Panc1 (cell line): ENCODE measurements at places on chromosomes 3 and 15.

DNA sequence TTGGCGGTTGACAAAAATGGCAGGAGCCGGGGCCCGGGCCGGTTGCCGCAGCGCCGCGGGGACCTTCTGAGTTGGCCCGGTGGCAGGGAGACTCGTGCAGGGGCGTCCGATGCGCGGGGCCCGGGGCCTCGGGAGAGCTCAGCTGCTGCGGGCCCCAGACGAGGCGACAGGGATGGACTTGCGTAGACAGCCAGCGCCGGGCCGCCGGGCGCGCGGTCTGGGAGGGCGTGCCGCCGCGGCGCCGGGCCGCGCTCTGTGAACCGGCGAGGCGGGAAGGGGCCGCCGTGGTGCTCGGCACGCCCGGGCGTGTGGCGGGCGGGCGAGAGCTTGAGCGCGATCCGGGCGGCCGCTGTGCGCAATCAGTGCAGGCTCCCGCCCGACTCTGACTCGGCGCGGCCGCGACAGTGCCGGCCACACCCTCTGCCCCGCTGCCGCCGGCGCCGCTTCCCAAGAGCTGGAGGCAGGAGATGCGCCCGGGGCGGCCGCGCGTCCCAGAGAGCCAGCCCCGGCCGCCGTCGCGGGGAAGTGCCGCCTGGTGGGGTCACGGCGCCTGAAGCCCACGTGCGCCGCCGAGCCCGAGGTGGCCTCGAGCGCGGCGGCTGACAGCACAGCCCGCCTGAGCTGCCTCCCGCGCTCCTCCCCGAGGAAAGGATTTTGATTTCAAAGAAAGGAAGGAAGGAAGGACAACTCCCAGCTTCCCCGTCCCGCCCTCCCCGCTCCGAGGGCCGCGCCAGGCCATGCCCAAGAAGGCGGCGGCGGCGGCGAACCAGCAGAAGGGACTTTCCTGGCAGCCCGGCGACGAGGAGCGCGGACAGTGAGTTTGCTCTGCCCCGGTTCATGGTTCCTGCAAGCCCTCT lies 657 bp downstream of the TLNRD1 start:
- peaks cover 5% of the 10 kb centered on the region for H3K36me3 ChIP-seq
- H3K27ac ChIP-seq: peak overlapping the region; percentile 96
- H3K4me3 ChIP-seq: peak overlapping the region; percentile 93
- no peaks in the 10 kb centered on the region for H3K27me3 ChIP-seq
- DNase-seq: no peak

DNA sequence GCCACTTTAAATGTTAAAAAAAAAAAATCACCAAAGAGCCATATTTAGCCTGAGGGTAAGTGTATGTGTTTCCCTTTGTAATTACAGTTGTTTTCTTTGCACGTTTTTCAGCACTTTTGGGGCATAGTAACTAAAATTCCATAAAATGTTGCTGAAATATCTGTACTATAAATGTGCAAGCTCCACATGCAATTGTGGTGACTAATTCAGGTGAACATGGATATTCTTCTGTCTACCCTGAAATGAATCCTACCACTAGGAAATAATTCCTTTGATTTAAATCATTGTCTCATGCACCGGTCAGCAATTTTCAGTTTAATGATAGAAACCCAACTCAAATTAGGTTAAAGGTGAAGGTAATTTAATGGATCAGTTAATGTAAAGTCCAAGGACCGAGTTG lies 13.1 kb upstream of the TFG start:
- DNase-seq: no peak
- no peak overlapping the region for H3K4me3 ChIP-seq
- H3K27ac ChIP-seq: no peak overlapping the region
- H3K4me1 ChIP-seq: no peaks in the 10 kb centered on the region

DNA sequence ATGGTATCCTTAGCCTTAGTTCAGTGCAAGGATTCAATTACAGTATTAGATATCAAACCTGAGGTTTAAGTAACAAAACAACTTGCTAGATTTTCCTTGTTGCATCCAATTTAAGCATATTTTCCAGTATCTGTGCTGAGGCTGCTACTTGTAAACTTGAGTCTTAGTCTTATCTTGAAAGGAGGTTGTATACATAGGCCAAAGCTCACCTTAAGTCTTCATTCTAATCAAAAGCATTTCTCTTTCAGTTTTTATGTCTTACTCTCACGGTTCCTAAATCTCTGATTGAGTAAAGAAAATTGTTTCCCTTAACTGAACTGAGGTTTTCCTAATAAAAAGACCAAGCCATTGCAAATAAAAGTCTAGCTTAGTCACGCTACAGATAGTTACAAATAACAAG lies 52.6 kb downstream of the U2SURP start:
- no peak for DNase-seq
- peaks cover 52% of the 10 kb centered on the region for H3K36me3 ChIP-seq
- H3K4me3 ChIP-seq: no peak overlapping the region
- H3K27me3 ChIP-seq: no peaks in the 10 kb centered on the region
- no peaks in the 10 kb centered on the region for H3K4me1 ChIP-seq

GRCh38 chr15:73909651-73910050 lies 16.6 kb upstream of the LOXL1 start:
- no peak for DNase-seq
- H3K36me3 ChIP-seq: no peaks in the 10 kb centered on the region
- H3K4me1 ChIP-seq: no peaks in the 10 kb centered on the region
- no peaks in the 10 kb centered on the region; the same call in 1 of the 2 replicates for H3K27me3 ChIP-seq
- no peak overlapping the region for H3K27ac ChIP-seq
- H3K4me3 ChIP-seq: no peak overlapping the region

DNA sequence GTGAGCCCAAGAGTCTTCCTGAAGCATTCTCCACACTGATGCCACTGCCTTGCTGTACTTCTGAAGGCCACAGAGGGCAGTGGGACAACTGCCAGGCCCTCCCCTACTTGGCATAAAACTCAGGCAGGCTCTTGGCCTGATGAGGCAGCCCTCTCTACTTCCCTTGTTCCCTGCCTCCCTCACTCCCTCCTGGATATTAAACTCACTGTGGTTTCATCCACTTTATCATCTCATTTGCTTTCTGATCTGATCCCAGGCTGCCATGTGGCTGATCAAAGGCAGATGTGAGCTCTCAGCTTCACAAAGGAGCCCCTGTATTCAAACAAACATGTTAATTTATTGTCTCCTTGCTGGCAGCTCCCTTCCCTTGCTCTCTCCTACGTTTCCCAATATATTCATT lies 533.5 kb downstream of the IGSF11 start:
- H3K27me3 ChIP-seq: no peaks in the 10 kb centered on the region
- H3K4me1 ChIP-seq: no peaks in the 10 kb centered on the region
- no peak for DNase-seq
- no peak overlapping the region for H3K4me3 ChIP-seq
- no peak overlapping the region for H3K27ac ChIP-seq

GRCh38 chr3:25265284-25265683 lies 162.8 kb upstream of the RARB start:
- no peaks in the 10 kb centered on the region for H3K27me3 ChIP-seq
- no peak overlapping the region for H3K4me3 ChIP-seq
- no peak for DNase-seq
- no peaks in the 10 kb centered on the region for H3K36me3 ChIP-seq
- H3K27ac ChIP-seq: no peak overlapping the region
- no peaks in the 10 kb centered on the region for H3K4me1 ChIP-seq

- H3K4me1 ChIP-seq: no peaks in the 10 kb centered on the region
- H3K27me3 ChIP-seq: no peaks in the 10 kb centered on the region
- no peak overlapping the region for H3K27ac ChIP-seq
- H3K36me3 ChIP-seq: no peaks in the 10 kb centered on the region
- no peak for DNase-seq
Observed at GRCh38 chr3:13299531-13300155, 120.5 kb downstream of the NUP210 start.

GRCh38 chr3:157469561-157470294 lies 33.1 kb downstream of the PTX3 start:
- H3K4me1 ChIP-seq: no peaks in the 10 kb centered on the region
- DNase-seq: no peak
- no peaks in the 10 kb centered on the region for H3K27me3 ChIP-seq
- no peak overlapping the region for H3K27ac ChIP-seq
- no peaks in the 10 kb centered on the region for H3K36me3 ChIP-seq

GRCh38 chr15:64460206-64460723 lies at the start of gene ZNF609:
Gene ZNF609, plus strand, starts transcription at chr15:64460578. Its CDS starts 38,842 bp downstream, at chr15:64499420.
- peaks cover 38% of the 10 kb centered on the region for H3K4me1 ChIP-seq
- DNase-seq: peak; percentile 64
- H3K27ac ChIP-seq: peak within 1 kb of the TSS; percentile 89
- H3K27me3 ChIP-seq: no peaks in the 10 kb centered on the region
- no peaks in the 10 kb centered on the region; the same call in 1 of the 2 replicates for H3K36me3 ChIP-seq
